Esophagus squamous epithelium (tissue), 5 donors: ENCODE measurements at places on chromosomes 11 and 22.

DNA sequence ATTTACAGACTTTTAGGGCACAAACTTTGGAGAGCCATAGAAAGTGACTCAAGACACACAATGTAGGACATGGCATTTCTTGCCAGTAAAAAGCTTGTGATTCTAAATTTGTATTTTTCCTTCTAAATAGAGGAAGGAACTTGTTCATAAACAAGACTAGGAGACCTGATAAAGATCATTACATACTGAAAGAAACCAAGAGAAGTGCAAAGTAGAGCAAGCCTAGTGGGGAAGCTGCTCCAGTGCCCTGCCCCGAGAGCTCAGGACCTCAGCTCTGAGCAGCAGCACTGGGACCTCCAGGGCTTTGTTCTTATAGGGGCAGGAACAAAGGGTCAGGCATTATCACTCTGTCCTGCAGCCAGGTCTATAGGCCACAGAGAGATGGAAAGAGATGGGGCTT, 7.2 kb downstream of the IRAG1 start:
- no peak for DNase-seq

DNA sequence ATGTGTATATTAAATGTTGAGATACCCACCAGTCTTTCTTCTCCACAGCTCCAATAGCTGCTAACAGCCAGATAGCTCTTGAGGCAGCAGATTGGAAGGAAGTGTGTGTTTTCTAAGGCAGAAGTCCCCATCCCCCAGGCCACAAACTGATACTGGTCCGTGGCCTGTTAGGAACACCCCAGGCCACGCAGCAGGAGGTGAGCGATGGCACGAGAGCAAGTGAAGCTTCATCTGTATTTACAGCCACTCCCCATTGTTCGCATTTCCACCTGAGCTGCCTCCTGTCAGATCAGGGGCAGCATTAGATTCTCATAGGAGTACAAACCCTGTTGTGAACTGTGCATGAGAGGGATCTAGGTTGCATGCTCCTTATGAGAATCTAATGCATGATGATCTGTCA, 12.7 kb downstream of the CCDC73 start:
- no peak for DNase-seq

- no peak for DNase-seq
Observed at GRCh38 chr11:131674051-131674755, 303.8 kb downstream of the NTM start.

DNA sequence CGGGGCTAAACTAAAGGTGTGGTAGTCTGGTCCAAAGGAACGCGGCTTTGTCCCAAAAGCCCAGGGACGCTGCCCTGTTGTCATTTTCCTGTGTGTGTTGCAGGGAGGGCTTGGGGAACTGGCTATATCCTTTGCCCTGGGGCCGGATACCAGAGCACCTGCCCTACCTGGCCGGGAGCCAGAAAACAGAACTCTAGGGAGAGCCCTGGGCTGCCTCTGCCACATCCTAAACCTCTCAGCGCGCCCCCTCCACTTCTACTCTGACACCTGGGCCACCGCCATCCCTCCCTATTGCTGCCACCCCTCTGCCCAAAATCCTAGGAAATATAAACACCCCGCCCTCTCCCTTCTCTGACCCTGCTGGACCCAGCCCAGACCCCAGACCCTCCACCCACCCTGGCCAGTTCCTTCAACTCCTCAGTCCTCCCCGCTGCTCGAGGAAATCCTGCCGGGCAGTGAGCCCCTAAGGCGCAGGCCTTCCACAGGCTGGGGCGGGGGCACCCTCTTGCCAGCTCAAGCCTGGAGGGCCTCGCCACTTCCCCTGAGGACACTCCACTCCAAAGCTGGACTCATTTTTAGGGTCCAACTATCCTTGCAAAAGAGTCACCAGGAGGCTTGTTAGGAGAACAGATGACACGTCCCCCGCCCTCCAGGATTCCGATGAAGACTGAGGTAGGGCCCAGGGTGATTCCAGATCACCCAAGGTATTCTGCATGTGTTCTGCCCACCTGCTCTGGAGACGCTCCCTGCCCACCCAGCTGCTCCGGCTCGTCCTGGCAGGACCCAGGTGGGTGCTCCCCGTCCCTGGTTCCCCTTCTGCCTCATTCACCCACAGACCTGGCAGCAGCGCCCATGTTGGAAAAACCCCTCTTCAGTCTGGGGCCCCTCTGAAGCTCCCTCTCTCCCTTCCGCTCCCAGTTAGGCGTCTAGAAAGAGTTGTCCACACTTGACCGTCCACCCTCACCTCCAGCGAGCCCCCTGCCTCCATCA, 12.2 kb downstream of the KCTD17 start:
- DNase-seq, result no peak

DNA sequence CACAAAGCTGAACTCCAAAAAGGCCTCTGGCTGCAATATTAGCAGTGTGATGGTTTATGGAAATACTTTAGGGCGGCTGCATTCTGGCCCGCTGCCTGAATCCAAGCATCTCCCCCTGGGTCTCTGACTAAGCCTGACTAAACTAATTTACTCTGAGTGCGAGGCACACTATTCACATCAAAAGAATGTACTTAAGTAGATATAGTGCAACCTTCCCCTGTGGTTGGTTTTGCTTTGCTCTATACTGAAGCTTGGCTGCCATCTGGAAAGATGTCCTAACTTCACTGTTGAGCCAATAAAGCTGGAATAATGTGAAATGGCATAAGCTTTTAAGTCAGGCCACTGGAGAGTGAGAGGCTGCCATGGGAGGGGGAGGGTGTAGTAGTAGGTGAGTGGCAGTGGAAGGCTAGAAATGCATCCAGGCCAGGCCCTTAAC, 321.6 kb downstream of the AASDHPPT start:
- DNase-seq, result no peak
